ENCODE measurements at places on chromosomes 1 and 21.

DNA sequence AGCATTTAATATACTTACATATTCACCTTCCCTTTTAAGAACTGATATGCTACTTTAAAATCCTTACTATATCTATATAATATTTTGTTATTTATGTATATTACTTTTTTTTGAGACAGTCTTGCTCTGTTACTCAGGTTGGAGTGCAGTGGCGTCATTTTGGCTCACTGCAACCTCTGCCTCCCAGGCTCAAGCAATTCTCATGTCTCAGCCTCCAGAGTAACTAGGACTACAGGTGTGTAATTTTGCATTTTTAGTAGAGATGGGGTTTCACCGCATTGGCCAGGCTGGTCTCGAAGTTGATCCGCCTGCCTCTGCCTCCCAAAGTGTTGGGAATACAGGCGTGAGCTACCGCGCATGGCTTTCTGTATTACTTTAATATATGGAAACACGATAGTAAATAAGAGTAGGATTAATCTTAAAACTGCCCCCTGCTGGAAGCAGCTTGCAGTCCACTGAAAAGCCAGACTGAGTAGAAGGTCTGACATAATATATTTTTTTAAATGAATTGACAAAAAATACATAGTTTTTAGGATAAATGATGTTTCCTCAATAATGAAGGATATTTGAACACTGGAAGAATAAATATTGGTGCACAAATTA is 24.4 kb downstream of the RCAN3 start:
- DNase-seq: no peak

GRCh38 chr1:4161366-4162006 is 261.4 kb upstream of the C1orf174 start:
- DNase-seq: no peak

DNA sequence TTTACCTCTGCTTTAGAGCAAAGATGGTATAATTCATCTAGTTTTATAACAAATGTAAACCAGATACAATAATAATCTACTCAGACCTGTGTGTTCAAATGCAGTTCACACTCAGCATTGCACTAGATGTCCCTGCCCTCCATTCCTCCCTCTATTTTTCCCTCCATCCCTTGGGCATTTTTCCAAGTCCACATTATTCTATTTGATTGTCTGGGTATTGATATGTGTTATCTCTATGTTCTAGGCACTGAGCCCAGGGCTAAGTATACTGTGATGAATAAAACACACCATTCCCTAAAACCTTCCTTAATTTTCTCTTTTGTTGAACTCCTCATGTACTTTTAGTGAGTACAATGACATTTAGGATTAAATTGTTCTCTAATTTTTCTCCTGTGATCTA is 66.2 kb upstream of the HMCN1 start:
- DNase-seq: no peak

GRCh38 chr1:180912211-180912800 is 391 bp upstream of the KIAA1614 start:
- no peak for DNase-seq

DNA sequence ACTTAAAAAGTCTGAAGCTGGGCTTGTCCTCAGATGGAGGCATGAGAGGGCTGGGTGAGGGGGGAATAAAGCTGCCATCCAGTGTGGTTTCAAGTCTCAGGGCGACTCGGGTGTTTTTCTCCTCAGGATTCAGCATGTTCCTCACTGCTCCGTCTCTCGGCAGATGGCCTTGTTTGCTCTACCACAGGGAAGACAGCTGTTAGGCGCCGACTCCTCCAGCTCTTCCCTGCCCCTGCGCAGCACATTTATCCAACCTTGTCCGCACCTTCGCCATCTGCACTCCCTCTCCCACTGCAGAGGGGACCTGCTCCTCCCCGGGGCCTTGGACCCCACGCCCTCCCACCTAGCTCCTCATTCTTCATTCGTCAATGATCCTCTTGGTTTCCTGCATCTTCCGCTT is 16.6 kb upstream of the S100A11 start:
- no peak for DNase-seq

- no peak for DNase-seq
Observed at GRCh38 chr1:7967651-7968050, 6.1 kb downstream of the PARK7 start.

Measured in activated gamma-delta T cell (primary cell).